ENCODE measurements at places on chromosomes 4 and X.

DNA sequence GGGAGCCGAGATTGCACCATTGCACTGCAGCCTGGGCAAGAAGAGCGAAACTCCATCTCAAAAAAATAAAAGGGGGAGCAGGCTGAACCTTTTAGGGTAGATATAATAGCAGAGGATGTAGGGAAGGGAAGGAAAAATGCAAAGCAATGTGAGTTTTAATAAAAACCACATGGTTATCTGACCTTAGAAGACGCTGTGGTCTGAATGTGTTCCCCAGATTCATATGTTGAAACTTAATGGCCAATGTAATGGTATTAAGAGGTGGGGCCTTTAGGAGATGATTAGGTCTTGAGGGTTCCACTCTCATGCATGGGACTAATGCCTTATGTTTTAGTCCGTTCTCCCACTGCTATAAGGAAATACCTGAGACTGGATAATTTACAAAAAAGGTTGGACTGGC lies 114.1 kb upstream of the STX18 start:
- no peak for DNase-seq

GRCh38 chrX:46380148-46380752 lies 165.0 kb downstream of the ZNF674 start:
- no peak for DNase-seq

GRCh38 chrX:136759968-136760367 lies 20.8 kb downstream of the ARHGEF6 start:
- no peak for DNase-seq

- no peak for DNase-seq
Measured at GRCh38 chrX:11406109-11406765, 113.0 kb downstream of the AMELX start.

GRCh38 chr4:156560701-156561100 lies 410.9 kb downstream of the PDGFC start:
- no peak for DNase-seq

- peak; percentile 76 for DNase-seq
Measured at GRCh38 chrX:56802921-56803849, 74.1 kb downstream of the NBDY start.

GRCh38 chr4:55725057-55725456 lies 89.0 kb upstream of the NMU start:
- DNase-seq, result no peak

DNA sequence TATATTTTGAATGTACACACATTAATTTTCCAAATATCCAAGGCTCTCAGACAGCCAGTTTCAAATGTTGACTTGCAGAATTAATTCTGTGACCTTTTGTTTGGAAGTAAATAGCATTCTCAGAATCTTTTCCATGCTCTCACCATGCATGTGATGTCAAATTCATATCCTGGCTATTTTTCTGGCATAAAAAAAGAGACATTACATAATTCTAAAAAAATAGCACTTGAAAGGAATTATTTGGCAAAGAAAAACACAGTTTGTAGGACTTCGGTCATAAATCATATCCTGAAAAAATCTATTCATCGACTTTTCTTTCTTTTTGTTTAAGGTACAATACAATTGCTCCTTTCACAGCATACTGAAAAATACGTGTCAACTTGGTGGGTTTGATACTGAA lies 111.2 kb downstream of the GLRA3 start:
- DNase-seq, result no peak

DNA sequence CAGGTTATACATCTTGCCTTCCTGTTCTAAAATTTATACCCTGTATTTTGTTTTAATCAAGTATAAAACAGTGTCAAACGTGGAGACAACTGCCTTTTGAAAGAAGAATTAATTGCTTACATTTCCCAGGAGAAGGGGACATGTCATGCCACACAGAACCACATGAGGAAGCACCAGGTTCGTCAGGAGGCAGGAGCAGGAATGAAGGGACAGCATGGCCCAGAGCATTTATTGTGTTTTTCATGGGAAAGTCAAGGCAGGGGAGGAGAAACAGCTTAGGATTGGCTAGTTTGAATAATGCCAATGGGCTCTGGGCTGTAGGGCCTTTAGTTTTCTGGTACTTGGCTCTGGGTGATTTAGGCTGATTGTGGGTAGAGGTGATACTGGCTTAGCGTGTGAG lies 203.7 kb downstream of the CFAP299 start:
- DNase-seq, result no peak

DNA sequence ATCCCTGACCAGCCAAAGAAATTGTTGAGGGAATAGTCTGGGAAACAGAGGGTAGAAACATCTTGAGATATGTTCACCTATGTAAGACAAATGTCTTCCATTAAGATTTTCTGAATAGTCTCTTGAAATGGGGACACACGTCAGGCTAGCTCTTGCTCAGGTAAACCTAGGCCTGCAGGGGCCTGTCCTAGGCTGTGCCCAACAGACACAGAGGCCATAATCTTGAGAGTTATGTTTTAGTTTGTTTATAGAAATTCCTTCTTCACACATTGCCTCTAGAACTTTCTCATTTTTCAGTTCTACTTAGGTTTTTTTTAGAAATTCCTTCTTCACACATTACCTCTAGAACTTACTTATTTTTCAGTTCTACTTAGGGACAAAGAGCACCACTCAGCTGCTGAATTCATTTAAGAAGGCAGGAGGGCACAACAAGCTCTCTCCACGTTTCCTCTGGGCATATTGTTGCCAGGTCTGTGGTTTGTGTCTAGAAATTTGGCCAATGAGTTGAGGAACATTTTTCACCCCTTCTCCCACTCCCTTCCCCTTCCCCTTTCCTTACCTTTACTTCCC lies 94.9 kb downstream of the ARHGAP24 start:
- no peak for DNase-seq

DNA sequence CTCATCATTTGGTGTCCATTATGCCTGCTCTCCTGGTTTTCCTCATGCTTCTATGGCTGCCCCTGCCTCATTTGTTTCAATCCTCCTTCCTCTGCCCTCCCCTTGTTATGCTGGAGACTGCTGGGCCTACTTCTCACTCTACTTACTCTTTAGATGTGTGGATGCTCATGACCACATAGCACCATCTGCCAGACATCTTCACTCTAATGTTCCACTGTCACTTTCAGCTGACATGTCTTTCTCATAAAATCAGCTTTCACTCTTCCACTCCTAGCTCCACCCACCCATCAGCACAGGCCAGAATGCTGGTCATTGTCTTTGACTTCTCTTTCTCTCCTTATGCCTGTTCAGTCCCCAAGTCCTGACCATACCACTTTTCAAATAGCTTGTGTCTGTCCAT lies 86.8 kb downstream of the REPS2 start:
- DNase-seq, result no peak

- no peak for DNase-seq
Measured at GRCh38 chr4:109206620-109207019, 95.8 kb downstream of the COL25A1 start.

- no peak for DNase-seq
Measured at GRCh38 chrX:120251471-120252011, 929 bp downstream of the ZBTB33 start.

Data from substantia nigra (tissue), 51 donors.